Sciatic nerve (tissue), 2 donors: ENCODE measurements at places on chromosomes 4 and X.
A peak's percentile ranks its signal among the peaks of the same experiment; 100 is the strongest.

- peak; percentile 45 for DNase-seq
Observed at GRCh38 chrX:55522596-55523276, 33.1 kb upstream of the USP51 start.

DNA sequence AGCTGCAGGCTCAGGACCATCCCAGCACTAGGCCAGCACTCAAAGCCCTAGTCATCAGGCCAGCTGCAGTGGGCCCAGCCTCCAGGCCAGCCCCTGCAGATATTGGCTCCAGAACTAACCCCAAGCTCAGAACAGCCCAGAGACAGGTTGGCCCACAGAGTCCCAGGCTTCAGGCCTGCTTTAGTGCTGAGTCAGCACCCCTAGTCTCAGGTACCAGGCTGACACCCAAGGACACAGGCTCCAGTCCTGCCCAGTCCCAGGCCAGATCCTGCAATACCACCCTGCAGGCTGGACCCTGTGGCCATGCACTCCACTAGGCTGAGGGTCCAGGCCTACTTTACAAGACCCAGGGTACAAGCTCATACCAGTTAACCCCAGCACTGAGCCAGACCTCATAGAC, 234.4 kb upstream of the GPRIN3 start:
- no peak for DNase-seq

GRCh38 chrX:148500423-148501385, at the start of gene AFF2:
AFF2 (plus strand) TSS chrX:148500617; CDS start chrX:148501098, 481 bp downstream.
- DNase-seq = peak; percentile 61

DNA sequence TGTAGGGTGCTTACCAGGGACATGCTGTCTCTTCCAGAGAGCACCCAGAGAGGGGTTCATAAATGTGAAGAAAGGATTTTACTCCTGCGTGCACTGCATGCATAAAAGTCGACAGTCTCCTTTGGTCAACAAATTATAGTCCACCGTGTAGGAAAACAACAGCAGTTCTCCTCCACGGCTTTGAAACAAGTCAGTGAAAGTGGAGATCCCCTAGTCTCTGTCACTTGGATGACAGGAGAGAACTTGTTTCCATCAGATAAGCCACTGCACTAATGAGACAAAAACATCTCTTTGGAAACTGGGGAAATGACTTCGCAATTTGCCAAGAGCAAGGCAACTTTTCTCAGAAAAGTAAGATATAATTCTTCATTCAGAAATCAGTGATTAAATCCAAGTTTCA, 9.7 kb downstream of the UNC5C start:
- DNase-seq = no peak

DNA sequence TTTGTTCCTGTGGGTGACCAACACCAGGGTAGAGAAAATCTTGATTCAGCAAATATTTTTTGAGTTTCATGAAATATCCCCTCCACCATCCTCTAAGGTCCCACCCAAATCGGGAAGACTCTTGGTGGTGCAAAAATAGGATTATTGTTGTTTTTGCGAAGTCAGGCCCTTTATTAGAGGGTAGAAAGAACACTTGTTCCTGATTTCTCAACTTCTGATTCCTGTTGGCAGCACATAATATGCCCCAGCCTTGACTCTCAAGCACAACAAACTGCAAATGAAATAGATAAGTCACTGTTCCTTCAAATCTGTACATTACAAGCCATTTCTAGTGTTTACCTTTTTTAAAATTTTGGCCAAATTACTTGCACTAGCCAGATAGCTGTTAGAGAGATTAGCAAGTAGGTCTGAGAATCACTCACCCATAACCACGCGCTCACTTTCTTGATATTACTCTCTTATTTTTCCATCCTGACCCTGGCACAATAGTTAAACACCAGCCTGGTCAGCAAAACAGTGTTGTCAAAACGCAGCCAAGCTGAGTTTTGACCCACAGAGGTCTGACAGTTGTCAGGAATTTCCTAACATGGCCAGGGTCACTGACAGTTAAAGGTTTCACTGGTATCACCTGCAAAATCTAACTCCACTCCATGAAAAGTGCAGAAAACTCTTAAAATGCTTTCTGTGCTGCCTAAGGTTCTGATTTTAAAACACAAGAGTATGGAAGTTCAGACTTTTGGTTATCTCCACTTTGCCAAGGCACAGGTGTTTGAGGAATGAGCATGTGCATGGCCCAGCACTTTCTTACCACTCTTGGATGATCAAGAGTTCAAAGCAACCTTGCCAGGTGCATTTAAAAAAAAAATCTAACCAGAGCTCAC, 69.8 kb downstream of the RBM47 start:
- DNase-seq = no peak

DNA sequence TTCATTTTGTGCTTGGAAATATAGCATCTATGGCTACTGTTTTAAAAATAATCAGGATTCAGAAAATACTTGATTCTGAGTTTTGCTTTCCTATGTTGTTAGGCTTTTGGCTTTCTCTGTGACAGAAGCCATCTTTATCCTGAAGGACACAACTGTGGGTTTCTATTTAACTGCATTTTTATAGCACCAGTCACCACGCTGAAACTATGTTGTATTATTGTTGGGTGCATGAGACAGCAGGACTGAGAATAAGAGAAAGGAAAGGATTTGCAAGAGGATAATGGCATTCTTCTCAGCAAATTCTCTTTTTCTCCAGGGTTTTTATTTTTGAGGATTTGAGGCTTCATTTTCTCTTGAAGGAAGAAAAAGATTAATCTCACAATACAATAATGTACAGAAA, 10.1 kb upstream of the NEUROG2 start:
- no peak for DNase-seq

DNA sequence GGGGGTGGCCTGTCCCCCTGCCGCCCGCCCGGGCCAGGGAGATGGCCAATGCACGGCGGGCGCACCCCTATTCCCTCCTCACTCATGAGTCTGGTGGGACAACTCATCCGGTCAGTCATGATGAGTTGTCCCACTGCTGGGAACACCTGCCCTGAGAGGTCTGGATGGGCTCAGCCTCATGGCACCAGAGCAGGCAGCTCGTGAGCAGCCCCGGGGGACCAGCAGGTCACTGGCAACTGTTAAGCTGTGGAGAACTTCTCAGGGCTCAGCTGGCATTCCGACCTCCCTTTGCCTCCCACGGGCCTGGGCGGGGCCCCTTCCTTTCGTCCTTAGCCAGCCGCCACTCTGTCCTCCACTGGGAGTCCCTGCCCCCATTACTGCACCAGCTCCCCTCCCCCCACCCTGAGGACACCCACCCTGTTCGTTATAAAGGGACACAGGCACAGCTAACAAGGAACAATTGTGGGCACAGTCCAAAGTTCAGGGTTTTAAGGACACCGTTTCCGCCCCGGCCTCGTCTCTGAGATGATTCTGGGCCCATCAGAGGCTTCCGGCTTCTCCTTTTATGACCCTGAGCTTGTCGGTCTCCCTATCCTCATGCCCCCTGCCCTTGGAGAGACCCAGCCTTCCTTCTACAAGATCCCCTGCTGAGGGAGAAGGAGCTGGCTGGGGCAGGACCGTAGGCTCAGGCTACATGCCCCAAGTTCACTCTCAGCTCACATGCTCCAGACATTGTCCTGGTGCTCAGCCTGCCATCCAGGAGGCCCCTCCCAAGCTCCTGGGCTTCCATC, 14.6 kb upstream of the KIAA0232 start:
- DNase-seq = no peak

- no peak for DNase-seq
Observed at GRCh38 chrX:74065831-74066390, 238.1 kb upstream of the ZCCHC13 start.
